ENCODE measurements at places on chromosomes 7 and 10. TPM values are rescaled to one million over a fixed set of nuclear protein-coding genes. Genes with fewer than 3 reads are reported as not detected.

Gene ZNF735
- not detected for total RNA-seq

Gene GAD2
- total RNA-seq = not detected

Gene CCDC3
- under 0.01 TPM for total RNA-seq

Gene LIPN
- total RNA-seq = not detected

Gene DGKB
- not detected for total RNA-seq

Gene PGAM2
- 0.15 TPM for total RNA-seq

Gene CPEB3
- total RNA-seq = 1.8 TPM

Gene CDC14C
- 0.05 TPM for total RNA-seq
